ENCODE measurements at places on chromosomes 11 and 22.

GRCh38 chr11:19093976-19094375 lies 23.0 kb upstream of the ZDHHC13 start:
- peak; percentile 76 for DNase-seq

- peak; percentile 49 for DNase-seq
These were observed 24.5 kb upstream of the RNASEH2C start for GRCh38 chr11:65745049-65745448.

GRCh38 chr11:12086271-12087074 lies 23.9 kb upstream of the MICAL2 start:
- peak; percentile 71 for DNase-seq

GRCh38 chr11:28729339-28729738 lies 621.2 kb downstream of the METTL15 start:
- DNase-seq: no peak

DNA sequence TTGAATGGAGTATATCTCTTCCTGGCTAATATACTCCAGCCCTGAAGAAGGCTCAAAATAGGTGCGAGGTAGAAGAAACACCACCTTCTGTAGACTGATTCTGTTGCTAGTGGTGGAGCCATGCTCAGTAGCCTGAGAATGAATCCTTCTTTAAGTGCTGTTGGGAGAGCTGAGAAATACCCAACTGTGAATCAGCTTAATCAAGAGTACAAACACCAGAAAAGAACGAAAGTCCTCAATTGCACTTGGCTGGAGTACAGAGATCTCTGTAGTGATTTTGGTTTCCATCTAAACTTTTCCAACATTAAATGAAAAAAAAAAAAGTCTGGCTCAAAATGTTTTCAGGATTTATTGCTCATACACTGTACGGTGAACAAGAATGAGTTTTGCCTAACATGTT lies 619.1 kb downstream of the METTL15 start:
- DNase-seq: no peak

GRCh38 chr11:94794287-94795168 lies 26.4 kb downstream of the AMOTL1 start:
- no peak for DNase-seq

- DNase-seq: no peak
These were observed 378.4 kb upstream of the CHORDC1 start for GRCh38 chr11:90601261-90601660.

GRCh38 chr11:45223496-45223895 lies 62.6 kb downstream of the SYT13 start:
- no peak for DNase-seq

- no peak for DNase-seq
These were observed 321.5 kb downstream of the LARGE1 start for GRCh38 chr22:33598821-33599220.

- peak; percentile 61 for DNase-seq
These were observed 36.2 kb downstream of the TXN2 start for GRCh38 chr22:36445158-36445668.

DNA sequence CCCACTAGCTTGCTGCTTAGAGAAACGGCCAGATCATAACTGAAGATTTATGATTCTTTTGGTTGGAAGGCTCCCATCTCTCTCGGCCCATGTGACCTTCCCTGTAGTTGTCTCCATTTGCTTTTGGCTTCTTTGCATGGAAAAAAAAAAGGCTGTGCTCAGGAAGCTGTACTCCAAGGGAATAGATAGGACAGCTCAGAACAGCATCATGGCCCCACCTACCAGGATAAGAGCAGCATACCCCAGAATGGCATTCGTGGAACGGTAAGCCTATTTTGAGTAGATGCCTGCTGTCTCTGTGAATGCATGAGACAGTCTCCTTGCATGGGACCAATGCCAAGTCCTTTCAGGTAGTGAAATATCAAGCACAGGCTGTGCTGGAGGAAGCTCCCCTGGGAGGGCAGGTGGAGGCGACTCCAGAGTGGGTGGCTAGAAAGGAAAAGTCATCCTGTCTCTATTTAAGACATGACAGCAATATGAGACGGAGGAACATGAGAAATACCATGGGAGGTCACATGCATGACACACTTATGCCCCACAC lies 94.1 kb upstream of the AMOTL1 start:
- DNase-seq: no peak

GRCh38 chr11:34865261-34865660 lies 50.9 kb downstream of the APIP start:
- peak; percentile 56 for DNase-seq

- no peak for DNase-seq
These were observed 13.0 kb upstream of the PPARA start for GRCh38 chr22:46137218-46137766.

DNA sequence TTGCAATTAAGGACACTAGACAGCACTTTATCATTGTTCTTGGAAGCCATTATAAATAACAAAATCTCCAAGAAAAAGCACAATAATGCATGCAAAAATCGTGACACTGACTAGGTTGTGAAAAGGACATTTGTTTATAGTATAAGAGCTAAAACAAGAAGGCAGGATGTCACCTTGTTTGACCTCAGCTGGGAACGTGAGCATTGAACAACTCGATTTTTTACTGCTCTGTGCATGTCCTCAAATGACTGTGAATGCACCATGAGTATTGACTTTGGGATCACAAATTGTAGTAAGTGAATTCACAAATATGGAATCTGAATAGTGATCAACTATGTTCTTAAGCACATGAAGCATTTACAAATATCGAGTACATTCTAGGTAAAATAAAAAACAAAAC lies 35.3 kb upstream of the ARHGAP20 start:
- no peak for DNase-seq

DNA sequence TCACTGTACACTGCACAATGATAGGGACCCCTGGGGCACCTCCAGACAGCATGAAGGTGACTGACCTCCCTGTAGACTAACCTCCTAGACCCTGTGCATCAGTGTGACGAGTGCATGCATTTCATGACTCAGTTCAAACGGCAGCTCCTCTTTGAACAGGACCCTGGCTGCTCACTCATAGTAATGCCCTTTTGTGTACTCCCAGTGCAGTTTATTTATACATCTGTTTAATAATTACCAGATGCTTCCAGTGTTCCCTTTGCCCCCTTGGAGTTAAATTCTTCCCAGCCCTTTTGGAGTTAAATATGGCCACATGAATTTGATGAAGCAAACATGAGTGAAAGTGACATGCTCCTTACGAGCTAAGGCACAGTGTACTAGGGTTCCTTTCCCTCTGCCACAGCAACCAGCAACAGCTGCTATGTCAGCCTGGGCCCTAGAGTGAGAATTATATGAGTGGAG lies 72.4 kb downstream of the PANX1 start:
- no peak for DNase-seq

DNA sequence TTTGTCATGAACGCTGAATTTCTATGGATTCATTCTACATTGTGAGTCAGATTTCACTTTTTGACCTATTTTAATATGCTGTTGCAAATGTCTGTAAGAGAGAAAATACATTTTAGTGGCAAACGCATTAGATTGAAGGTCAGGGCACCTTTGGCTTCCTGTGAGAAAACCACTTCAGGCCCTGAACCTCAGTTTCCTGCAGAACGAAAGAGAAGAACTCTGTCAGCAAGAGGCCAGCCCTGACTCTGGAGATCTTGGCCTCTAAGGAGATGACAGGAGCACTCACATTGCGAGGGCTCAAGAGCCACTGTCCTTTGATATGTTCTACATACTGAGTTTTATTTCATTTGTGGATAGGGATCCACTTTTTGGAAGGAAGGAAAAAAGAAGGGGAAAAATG lies 83.6 kb downstream of the KCNJ1 start:
- no peak for DNase-seq

GRCh38 chr11:1876361-1877063 lies 15.2 kb downstream of the PRR33 start:
- peak; percentile 48 for DNase-seq

DNA sequence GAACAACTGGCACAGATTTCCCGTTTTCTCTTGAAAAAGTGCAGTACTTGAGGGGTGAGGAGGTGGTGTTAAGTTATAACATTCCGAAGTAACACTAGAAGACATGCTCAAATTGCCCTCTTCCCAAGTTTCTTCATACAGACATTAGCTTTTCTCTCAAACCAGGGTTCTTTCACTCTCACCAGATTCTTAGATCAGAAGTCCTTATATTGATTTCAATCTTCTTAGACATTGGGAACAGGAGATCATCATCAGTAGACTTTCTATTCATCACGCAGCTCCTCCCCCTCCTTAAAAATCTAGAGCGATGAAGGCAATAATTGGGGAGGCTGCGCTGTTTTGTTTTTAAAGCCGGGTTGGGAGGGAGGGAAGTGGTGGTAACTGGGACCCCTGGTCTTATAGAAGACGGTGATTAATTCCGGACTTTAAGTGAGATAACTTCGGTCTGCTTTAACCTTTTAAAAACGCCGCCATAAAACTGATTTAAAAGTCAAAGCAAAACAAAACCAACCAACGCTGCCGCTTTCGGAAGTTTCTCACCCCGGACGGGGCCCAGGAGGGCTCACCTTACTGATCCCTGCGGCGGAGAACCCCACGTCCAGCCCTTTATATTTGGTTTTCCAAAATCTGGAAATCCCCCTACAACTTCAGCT lies 665 bp downstream of the USP28 start:
- DNase-seq: peak; percentile 17

GRCh38 chr11:32895471-32895870 lies 2.9 kb downstream of the QSER1 start:
- DNase-seq: no peak

DNA sequence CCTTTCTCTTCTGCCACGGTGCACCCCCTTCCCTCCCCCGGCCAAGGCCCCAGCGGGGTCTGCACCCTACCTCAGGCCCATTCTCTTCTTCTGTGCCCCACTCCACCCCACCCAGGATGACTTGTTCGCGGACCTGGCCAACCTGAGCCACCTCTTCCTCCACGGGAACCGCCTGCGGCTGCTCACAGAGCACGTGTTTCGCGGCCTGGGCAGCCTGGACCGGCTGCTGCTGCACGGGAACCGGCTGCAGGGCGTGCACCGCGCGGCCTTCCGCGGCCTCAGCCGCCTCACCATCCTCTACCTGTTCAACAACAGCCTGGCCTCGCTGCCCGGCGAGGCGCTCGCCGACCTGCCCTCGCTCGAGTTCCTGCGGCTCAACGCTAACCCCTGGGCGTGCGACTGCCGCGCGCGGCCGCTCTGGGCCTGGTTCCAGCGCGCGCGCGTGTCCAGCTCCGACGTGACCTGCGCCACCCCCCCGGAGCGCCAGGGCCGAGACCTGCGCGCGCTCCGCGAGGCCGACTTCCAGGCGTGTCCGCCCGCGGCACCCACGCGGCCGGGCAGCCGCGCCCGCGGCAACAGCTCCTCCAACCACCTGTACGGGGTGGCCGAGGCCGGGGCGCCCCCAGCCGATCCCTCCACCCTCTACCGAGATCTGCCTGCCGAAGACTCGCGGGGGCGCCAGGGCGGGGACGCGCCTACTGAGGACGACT lies 15.9 kb downstream of the RTN4RL2 start:
- peak; percentile 25 for DNase-seq

DNA sequence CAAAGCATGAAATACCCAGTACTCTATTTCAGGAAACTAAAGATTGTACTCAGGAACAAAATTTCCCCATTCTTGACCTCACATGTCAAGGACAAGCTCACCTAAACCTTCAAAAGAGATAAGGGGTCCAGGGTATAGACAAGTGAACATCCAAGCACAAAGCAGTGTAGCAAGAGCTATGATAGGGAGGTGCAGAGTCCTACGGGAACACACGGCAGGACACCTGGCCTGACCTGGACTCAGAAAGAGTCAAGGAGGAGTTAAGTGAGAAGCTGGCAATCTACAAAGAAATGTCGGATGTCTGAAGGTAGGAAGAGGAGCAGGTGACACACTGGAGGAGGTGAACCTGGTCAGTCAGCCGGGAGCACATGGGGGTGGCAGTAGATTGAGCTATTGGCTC lies 67.1 kb upstream of the LDLRAD3 start:
- DNase-seq: no peak

DNA sequence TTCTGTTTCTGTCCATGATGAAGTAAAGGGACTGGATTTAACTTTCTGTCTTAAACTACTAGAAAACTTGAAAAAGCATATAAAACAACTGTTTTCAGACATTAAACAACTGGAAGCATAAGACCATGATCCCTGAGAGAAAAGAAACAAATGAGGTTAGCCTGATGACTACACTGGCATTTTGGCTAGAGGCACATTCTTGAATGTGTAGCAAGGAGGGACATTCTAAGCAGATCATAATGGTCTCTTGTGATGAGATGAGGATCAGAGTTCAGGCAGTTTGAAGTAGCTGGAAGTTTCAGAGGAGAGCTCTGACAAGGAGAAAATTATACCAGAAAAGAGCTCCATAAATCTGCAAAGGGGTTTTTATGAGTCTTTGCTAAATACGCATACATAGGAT lies 75.4 kb downstream of the AASDHPPT start:
- peak; percentile 86 for DNase-seq

- DNase-seq: no peak
These were observed 227.6 kb downstream of the SBF2 start for GRCh38 chr11:10066441-10066840.

- DNase-seq: peak; percentile 70
These were observed 60.4 kb downstream of the LARGE2 start for GRCh38 chr11:45982656-45983470.

GRCh38 chr11:79173615-79174014 lies 267.2 kb downstream of the TENM4 start:
- peak; percentile 90 for DNase-seq

Data from trophoblast cell (in vitro differentiated cells and primary cell).